SK-MEL-5 (cell line): ENCODE measurements at places on chromosomes 5 and 9.

GRCh38 chr5:122465031-122465577 is 153.1 kb downstream of the SNCAIP start:
- DNase-seq, result no peak

DNA sequence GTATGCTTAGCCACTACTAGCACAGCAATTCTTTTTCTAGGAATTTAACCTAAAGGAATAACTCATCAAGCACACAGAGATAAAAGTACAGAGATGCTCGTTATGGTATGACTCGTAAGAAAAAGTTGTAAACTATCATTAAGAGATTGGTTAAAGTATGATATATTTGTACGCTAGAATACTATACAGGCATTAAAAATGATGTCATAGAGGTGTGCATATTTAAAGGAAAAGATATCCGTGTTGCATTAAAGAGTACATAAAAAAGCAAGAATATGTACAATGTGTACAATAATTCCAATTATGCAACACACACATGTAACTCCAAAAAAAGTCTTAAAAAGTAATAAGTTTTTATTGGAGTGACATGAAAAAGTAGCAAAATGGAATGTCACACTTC is 54.5 kb upstream of the PALM2AKAP2 start:
- DNase-seq, result no peak

DNA sequence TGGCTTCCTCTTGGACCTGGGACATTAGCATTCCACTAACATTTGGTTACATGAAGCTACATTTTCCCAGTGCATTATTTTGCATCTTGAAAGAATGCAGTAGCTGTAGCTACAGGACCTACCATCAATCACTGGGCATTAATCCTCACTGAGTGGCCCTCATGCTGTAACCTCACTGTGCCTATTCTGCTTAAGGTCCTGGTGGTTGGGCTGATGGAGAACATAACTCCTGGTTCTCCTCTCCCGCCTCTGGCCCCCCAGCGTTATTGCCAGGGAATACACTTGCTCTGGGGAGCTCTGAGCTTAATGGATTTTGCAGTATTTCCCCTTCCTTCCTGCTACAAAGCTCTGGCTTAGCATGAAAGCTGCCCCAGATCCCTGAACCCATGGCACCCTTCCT is 111.5 kb upstream of the EQTN start:
- no peak for DNase-seq

- DNase-seq, result no peak
These were observed 16.8 kb downstream of the TNFSF15 start for GRCh38 chr9:114789006-114789405.

- DNase-seq, result peak; percentile 2
These were observed 172.8 kb downstream of the CARTPT start for GRCh38 chr5:71891856-71892255.

GRCh38 chr5:110070836-110071235 is 381.1 kb downstream of the MAN2A1 start:
- no peak for DNase-seq

DNA sequence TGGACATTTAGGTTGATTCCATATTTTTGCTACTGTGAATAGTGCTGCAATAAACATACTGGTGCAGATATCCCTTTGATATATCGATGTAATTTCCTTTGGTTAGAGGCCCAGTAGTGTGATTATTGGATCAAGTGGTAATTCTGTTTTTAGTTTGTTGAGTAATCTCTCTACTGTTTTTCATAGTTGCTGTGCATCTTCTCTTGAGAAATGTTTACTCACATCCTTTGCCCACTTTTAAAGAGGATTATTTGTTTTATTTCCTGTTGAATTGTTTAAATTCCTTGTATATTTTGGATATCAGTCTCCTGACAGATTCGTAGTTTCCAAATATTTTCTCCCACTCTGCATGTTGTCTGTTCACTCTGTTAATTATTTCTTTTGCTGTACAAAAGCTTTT is 352.6 kb upstream of the TARS1 start:
- DNase-seq, result no peak

- no peak for DNase-seq
These were observed 84.2 kb upstream of the SEMA6A start for GRCh38 chr5:116658830-116659229.

DNA sequence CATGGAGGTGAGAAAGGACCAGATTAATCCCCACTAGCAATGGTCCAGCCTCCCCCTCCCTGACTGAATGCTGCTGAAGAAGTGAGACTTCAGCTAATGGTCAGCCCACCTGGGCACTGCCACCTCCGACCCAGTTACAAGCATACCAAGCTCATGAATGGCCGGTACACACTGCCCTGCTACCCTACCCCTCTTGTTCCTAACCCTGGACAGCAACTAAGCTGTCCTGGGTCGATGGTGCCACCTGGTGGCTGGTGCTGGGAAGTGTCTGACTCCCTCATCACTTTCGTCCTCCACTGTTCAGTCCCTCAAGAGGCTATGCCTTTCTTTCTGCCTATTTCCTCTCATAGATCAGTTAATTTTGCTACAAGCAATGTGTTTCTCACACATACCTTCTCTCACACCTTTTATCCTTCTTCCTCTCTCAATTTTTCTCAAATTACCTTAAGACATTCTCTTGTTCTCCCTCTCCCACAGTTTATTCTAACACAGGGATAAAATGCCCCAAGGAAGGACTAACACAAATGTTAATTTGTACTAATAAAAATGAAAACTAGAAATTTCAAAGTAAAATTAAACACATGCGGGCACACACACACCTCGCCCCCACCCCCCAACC is 42.4 kb downstream of the PAX5 start:
- DNase-seq, result peak; percentile 51

- DNase-seq, result no peak
These were observed 1220.9 kb upstream of the CDH6 start for GRCh38 chr5:29972597-29972996.

DNA sequence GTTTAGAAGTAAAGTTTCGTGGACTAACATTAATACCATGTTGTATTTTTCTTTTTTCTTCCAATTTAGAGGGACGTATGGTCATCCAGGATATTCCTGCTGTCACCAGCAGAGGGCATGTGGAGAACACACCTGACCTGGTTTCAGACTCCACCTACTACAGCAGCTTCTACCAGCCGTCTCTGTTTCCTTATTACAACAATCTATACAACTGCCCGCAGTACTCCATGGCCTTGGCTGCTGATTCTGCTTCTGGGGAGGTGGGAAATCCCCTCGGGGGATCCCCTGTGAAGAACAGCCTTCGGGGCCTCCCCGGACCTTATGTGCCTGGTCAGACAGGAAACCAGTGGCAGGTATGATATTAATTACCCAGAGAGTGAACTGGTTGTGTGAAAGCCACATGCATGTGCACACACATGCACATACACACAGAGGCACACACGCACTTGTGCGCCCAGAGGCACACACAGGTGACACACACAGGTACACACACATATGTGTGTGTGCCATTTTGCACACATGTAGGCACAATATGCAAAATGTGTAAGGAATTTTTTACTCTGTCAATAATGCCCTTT is 52.4 kb downstream of the DMRT1 start:
- peak; percentile 64 for DNase-seq

GRCh38 chr9:82108941-82109340 is 120.4 kb downstream of the SPATA31D1 start:
- no peak for DNase-seq

GRCh38 chr5:142841511-142842265 is 71.5 kb downstream of the ARHGAP26 start:
- no peak for DNase-seq

- DNase-seq, result no peak
These were observed 9.2 kb downstream of the CDC26 start for GRCh38 chr9:113266174-113266573.

DNA sequence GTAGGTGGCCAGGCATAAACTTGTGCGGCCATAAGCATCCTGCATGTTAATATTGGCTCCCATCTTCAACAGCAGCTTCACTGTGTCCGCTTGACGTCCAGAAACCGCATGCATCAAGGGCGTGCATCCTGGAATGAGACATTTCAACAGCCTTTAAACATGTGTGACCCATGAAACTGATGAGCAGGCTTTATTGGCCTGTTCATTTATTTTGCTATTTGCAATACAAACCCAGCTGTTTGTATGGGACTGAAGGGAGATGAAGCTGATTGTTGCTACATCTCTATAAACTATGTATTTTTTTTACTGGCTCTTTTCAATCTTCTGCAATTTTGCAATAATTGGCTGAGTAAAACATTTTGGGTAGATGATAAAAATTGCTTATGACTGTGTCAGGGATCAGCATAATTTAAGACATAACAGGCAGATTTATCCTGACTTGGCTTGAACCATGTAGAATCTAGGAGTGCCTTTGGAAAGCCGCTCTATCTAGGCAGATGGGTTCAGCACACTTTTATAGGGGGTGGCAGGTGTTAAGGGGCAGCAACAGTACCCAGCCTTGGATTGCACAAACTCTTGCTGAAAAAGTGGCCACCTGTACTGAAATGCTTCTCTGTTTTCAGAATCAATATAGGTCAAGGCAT is 56.9 kb downstream of the ANKRD55 start:
- no peak for DNase-seq

GRCh38 chr5:111901296-111901695 is 144.3 kb upstream of the NREP start:
- no peak for DNase-seq

DNA sequence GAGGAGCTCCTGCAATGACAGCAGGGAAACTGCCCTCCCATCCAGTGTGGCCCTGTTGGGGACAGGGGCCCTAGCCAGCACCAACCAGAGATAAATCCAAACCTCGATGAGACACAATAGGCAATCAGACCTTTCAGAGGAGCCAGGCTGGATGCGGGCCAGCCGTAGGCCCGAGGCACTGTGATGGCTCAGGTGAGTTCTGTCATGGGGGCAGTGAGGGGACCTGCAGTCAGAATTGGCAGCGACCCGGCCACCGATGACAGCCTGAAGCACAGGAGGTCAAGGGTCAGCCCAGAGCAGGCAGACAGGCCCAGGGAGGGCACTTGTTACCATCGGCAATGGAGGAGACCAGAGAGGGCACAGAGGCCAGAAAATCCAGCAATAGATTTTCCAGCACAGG is 90.8 kb downstream of the FRMD3 start:
- DNase-seq, result no peak

DNA sequence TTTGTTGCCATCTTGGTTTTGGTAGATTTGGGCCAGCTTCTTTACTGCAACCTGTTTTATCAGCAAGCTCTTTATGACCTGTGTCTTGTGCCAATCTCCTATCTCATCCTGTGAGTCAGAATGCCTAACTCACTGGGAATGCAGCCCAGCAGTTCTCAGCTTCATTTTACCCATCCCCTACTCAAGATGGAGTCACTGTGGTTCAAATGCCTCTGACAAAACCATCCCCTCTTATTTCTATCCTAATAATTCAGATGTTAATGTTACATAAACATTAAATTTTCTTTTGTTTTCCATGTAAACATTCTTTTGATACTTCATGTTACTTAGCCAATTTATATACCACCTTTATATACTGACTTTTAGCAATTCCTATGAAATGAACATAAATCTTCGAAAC is 746.3 kb downstream of the CDH18 start:
- no peak for DNase-seq

- DNase-seq, result no peak
These were observed 344.9 kb upstream of the PAPPA start for GRCh38 chr9:115808695-115809094.

DNA sequence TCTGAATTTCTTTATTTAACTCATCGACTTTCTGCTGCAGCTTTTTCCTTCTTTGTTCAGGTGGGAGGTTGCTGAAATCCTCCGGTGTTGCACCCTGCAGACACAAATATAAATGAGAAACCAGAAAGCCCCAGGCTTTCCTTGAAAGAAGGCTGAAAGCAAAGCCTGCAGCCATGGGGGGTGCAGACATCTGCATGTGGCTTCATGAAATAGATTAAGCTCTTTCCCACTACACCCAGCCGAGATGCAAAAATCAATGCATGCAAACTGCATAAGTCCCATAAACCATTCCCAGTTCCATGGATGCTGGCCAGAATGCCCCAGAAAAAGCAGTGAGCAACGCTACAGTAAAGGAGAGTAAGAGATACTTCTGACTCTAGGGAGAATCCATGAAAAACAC is 73.6 kb downstream of the USP20 start:
- DNase-seq, result no peak

DNA sequence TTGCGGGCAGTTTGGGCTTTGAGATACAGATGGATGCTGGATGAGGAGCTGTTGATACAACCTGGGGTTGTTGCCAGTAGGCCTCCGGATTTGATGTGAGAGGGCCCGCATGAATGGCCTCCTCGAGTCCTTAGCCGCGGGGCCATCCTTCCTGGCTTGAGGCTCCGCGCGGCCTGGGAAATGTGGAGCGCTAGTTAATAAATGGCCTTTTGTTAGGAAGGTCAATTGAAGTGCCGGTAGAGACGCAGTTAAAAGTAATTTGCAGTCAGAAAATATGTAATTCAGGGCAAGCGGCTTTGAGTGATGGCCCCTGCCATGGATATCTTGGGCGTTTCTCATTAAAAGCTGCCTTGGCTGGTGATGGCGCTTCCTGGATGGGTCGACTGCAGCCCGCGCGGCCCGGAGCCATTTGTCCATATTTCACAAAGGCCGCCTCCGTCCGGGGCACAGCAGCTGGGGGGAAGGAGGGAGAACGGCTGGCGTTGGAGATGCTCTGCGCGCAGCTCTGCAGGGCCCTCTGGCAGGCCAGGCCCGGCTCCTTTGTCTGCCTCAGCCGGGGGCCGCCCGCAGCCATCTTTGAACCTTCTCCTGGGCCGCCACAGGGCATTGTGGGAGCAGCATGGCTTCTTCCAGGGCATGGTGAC is 11.2 kb downstream of the MVB12B start:
- DNase-seq, result no peak

- peak; percentile 22 for DNase-seq
These were observed 160.9 kb downstream of the GIN1 start for GRCh38 chr5:102959055-102959454.
